NCI-H2107 (cell line): ENCODE measurements at places on chromosomes 13 and 19.

- no peak for DNase-seq
Measured at GRCh38 chr19:18053576-18054219, 33.0 kb downstream of the IL12RB1 start.

- DNase-seq, result no peak
Measured at GRCh38 chr13:78015782-78016181, 97.2 kb upstream of the EDNRB start.

- no peak for DNase-seq
Measured at GRCh38 chr19:19409205-19409604, 3.7 kb downstream of the GATAD2A start.

DNA sequence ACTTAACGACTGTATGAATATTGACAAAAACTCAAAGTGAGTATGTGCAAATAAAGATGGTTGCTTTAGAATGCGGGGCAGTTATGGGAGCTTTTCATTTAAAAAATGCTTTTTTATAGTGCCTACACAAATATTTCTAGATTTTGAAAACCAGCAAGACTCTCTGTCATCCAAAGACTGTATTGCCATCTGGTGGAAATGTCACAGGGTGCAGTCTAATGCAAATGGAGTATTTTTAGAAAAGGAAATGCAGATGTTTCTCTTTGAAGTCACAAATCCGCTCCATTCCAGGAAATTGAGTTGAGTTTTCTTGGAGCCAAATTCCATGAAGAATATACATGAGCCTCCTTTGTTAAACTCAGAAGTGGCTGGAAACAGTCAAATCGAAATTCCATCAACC, 2.3 kb upstream of the C1QTNF9B start:
- DNase-seq, result no peak

DNA sequence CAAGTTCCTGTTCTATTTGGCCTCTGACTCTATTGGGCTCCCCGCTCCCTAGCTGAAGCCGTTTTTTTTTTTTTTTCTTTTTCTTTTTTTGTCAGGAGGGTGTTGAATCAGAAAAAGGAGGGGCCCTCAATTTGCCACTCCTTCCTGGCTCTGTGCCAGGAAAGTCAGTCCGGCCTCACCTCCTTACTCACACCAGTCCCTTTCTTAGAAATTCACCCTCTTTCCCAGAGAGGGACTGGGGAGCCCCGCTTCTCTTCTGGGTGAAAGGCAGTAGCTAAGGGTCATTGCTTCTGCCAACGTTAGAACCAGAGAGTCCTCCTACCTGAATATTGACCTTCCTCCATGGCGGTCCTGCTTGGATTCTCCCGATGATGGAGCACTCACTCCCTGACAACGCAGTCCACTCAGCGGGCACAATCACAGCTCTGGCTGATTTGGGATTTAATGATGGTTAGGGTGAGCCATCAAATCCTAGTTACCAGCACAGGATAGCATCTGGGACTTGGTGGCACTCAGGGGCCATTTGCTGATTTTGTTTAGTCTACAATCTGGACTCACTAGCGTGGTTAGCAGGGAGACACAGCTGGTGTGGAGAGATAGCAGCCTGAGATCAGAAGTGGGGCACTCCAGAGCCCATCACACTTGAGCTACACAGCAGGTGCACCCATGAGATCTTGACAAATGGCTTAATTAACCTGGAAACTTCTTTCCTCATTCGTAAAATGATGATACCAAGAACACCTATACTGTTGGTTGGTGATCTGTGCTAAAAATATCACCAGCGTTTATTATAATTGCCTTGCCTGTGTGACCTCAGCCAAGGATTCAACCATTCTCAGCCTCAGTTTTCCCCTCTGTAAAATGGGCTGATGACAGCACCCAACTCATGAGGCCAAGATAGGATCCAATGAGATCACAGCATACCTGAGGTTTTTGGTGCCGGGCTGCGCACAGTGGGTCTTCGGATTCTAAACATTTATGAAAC, 2.2 kb downstream of the FCER2 start:
- no peak for DNase-seq

DNA sequence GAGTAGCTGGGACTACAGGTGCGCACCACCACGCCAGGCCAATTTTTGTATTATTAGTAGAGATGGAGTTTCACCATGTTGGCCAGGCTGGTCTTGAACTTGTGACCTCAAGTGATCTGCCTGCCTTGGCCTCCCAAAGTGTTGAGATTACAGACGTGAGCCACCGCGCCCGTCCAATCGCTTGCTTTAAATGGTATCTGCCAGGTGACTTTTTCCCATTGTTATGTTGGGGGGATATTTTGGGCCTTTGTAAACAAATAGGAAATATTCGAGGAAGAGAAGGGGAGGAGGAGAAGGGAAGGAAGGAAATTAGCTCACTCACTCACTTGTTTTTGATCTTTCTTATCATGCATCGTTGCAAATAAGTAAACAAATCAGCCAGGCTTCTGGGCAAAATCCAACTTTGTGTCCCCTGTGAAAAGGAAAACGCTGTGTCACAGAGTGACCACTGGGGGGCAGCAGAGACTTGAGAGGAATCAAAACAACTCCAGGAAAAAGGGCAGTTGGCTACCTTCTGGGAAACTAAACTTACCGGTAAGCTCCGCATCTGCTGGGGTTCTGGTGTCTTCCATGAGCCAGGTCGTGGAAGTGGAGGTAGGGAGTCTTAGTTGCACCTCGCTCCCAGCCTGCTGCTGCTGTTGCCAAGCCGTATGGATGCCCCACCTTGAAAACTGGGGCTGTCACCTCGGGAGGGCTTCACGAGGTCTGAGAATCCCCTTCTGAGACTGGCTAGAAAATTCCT, 9.3 kb upstream of the RANBP3 start:
- peak; percentile 66 for DNase-seq

- no peak for DNase-seq
Measured at GRCh38 chr13:72390909-72391308, 336.5 kb downstream of the MZT1 start.

DNA sequence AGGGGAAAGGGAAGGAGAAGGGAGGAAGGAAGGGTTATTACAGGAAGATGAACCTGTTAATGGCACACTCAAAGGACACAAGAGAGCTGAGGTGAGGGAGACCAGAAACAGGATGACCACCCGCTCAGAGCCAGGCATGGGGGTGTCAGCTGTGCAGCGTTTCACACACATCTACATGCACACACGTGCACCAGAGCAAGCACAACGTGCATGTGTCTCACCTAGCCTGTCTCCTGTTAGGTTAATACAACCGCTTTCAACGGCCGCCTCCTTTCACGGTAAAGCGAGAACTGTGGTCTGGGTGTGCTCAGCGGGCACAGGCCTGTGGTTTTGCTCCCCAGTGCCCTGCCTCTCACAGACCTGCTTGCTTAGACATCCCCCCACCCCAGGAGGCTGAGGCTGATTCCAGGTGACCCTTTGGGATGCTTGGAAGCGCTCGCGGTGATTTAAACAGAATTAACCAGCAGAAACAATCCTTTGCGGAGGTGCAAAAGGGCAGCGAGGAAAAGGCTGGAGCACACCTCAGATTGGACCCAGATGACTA, 27.4 kb downstream of the IRS2 start:
- no peak for DNase-seq

DNA sequence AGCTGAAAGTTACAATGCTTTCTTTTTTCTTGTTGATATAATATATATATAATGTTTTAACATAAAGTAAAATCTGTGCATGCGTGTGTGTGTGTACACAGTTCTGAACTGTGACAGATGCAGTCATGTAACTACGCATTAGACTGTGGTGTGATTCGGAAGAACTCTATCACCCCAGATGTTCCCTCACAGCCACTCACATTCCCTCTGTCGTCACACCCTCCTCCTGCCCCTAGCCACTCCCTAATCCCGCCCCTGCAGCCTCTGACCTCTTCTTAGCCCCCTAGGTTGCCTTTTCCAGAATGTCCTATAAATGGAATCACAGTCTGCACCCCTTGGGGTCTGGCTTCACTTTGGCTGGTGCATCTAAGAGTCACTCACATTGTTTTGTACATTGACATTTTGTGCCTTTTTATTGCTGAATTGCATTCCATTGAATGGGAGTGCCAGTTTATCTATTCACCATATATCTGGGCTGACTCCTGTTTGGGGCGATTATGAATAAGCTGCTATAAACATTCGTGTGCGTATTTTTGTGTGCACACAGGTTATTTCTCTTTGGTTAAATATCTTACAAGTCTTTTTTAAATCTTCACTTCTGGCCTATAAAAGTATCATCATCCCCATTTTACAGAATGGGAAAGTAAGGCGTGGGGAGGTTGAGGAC, 20.4 kb downstream of the DHRS12 start:
- no peak for DNase-seq

DNA sequence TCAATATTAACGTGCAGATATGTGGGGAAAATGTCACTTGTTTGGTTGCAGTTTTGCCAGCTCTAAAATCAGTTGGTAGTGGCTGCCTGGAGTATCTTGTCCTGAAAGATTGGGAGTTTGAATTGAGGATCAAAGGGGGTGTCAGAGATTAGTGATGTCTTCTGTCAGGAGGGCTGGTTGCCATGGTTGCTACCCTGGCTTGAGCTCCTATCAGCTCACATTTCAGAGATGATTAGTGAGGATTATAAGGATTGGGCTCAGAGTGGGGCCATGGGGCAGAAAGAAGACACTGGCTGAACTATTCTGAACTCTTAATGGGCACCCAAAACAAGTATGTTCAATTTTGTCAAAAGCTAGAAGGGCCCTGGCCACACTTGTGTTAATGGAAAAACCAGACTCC, 95.5 kb upstream of the RNF113B start:
- no peak for DNase-seq

GRCh38 chr13:25110956-25111584, 15.1 kb downstream of the PABPC3 start:
- DNase-seq, result no peak

DNA sequence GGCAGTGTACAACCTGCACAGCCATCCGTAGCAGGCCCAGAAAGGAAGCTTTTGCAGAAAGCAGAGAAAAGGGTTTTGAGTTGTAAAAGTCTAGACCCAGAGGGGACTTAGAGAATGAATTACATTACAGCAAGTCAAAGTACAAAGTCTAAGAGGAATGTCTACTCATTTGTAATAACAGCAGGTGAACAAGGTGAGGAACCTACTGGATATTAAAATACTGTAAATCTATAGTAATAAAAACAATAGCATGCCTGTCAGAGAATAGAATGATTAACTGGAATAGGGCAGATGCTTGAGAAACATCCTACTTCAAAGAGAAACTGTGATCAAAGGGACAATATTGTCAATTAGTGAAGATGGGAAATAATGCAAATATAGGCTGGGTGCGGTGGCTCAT, 18.3 kb upstream of the ZNF414 start:
- no peak for DNase-seq

- DNase-seq, result no peak
Measured at GRCh38 chr13:43662976-43663375, 123.8 kb downstream of the ENOX1 start.

DNA sequence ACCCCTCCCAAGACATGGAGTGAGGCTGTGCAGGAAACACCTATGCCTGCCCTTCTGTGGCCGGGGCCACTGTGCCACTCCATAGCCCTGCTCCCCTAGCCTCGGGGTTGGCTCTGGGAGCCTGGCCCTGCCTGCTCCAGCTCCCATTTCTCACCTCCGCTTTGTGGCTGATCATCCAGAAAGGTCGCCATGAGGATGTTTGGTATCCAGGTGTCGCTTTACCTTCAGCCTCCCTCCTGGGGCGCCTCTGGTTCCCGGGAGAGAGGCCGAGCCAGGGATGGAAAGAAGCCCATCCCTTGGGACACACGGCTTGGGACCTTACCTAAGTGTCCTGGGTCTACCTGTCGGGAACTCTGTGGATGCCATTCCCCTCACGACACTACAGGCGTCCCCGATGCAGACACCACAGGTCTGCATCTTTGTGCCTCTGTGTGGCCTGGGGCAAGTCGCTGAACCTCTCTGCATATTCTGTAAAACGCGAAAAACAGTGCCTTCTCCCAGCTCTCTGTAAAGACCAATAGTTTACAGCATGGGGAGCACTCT, 3.4 kb upstream of the MCF2L start:
- DNase-seq, result no peak

- DNase-seq, result no peak
Measured at GRCh38 chr13:20526664-20527063, 1.0 kb upstream of the CRYL1 start.

DNA sequence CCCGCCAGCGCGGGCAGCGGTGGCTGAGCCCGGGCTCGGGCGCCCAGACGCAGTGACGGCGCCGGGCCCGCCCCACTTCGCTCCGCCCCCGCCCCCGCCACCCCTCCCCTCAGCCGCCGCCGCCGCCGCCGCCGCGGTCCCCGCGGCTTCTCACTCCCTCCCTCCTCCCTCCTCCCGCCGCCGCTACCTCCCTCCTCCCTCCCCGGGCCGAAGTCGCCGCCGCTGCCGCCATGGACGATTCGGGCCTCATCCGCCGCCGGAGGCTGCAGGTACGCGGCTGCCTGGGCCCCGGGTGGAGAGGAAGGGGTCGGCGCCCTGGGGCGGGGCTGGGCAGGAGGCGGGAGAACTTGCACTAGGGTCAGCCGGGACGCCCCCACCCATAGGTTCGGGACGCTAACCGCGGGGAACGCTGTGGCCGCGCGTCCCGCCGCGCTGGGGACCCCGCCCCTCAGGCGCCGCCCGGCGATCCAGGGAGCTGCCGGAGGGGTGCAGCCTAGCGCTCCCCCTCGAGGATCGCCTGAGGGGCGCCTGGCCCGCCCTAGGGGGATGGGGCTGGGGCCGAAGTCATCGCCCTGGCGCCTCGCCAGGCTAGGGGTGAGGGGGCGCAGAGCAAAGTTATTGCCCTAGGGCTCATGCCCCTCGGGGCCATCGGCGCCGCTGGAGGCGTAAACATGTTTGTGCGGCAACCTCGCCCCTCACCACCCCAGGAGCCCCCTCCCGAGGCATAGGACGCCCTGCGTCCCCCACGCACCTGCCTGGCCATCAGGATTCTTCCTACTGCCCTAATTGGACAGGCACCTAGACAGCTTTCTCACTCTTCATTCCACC, 427 bp downstream of the RTBDN start:
- DNase-seq, result no peak

- DNase-seq, result peak; percentile 93
Measured at GRCh38 chr19:12913011-12913561, 6.0 kb downstream of the SYCE2 start.

DNA sequence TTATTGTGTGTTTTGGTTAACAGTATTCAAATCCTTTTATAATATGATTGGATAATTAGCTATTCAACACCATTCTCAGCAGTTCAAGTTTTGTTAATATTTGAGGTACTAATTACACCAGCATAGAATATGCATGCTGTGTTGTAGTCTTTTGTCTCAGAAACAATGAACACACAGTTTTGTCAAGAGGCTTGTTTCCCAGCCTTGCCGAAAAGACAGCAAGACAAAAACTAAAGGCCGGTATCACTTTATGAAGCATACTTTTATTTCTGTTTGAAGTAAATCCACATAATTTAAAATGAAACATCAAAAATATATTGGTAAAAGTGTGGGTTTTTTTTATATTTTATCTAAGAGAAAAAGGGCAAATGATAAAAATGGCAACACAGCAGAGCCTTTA, 7.5 kb downstream of the GPR180 start:
- DNase-seq, result no peak

GRCh38 chr19:12484371-12485051, at the start of gene ZNF709:
Gene ZNF709, minus strand, starts transcription at chr19:12484816. Its CDS starts 159 bp downstream, at chr19:12484657.
- peak; percentile 67 for DNase-seq

- no peak for DNase-seq
Measured at GRCh38 chr13:39266426-39266825, 228.2 kb downstream of the NHLRC3 start.
